D341Med (cell line): ENCODE measurements at places on chromosomes 1 and 21.

DNA sequence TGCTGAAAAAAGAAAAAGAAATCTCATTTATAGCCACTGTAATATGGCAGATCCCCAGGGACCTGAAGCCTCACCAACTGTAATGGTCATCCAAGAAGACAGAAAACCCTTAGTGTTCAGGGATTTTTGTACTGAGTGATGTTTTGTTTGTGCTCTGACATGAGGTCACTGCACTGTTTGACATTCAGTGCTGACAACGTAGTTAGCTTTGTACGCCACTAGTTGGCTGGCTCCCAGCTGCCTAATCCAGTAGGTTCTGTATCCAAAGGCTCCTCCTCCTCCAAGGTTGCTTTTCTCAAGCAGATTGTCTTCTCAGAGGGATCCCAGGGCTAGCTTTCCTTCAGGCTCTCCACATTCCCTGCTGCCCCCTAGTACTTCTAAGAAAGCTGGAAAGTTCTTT lies 9.5 kb upstream of the YRDC start:
- no peak for DNase-seq

GRCh38 chr1:185017338-185017737 lies 28.0 kb upstream of the RNF2 start:
- no peak for DNase-seq

GRCh38 chr1:234893725-234894630 lies 234.7 kb downstream of the TOMM20 start:
- DNase-seq, result no peak

GRCh38 chr21:32523463-32523862 lies 61.9 kb downstream of the TCP10L start:
- no peak for DNase-seq

- no peak for DNase-seq
Observed at GRCh38 chr1:155882235-155882634, 22.9 kb downstream of the SYT11 start.

DNA sequence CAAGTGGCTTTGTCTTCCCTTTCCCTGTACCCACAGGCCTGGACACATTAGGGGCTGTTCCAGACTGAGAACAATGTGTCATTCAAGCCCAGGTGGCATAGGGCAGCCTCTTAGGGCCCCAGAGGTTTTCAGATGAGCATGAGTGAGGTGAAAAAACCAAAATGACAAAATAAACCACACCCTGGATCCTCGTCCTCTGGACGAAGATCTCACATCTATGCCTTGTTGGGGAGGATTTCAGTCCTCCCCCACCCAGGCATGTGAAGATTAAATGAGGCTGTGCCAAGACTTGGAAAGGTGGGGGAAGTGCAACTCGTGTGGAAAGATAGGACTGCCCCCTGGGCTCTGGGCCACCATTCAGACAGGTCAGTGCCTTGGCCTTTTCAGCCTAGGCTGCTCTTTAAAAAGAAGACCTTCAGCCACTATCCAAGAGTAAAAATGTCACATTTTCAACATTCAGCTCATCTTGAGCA lies 32.8 kb upstream of the IL19 start:
- DNase-seq, result no peak

GRCh38 chr1:167542109-167543032 lies 11.2 kb downstream of the CREG1 start:
- DNase-seq, result no peak

- no peak for DNase-seq
Observed at GRCh38 chr1:1129381-1129821, 13.5 kb upstream of the C1orf159 start.

- DNase-seq, result peak; percentile 89
Observed at GRCh38 chr21:31873696-31874599, 1.1 kb downstream of the HUNK start.

DNA sequence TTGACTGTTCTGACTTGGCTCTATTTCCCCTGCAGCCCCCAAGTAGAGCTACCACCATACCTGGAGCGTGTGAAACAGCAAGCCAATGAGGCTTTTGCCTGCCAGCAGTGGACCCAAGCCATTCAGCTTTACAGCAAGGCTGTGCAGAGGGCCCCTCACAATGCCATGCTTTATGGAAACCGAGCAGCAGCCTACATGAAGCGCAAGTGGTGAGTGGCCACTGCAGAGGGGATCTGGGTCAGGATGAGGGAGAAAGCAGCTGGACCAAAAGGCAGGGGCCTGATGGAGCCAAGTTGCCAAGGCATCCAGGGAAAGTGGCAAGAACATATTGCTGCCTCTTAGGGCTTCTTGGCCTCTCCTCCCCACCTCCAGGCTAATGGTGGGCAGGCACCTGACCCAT lies 24.1 kb upstream of the TMEM222 start:
- no peak for DNase-seq

- DNase-seq, result no peak
Observed at GRCh38 chr1:6807782-6808181, 22.5 kb downstream of the CAMTA1 start.

- no peak for DNase-seq
Observed at GRCh38 chr1:66890621-66891020, 34.0 kb downstream of the DNAI4 start.
